ENCODE measurements at places on chromosomes 12 and 14. TPM values are rescaled to one million over a fixed set of nuclear protein-coding genes. Genes with fewer than 3 reads are reported as not detected.

Gene SOS2
- total RNA-seq, result 11.6 TPM

Gene ETFRF1
- total RNA-seq, result 23.1 TPM

Gene NKX2-8
- total RNA-seq, result not detected

Gene MUCL1
- not detected for total RNA-seq

Gene CABP1
- total RNA-seq, result 0.44 TPM

Gene PHETA1
- total RNA-seq, result 10.8 TPM

Gene GPR65
- 0.10 TPM for total RNA-seq

Gene DCP1B
- total RNA-seq, result 14.7 TPM

Gene AP5M1
- 16.1 TPM for total RNA-seq

Gene TEX52
- not detected for total RNA-seq

Gene TSPAN11
- total RNA-seq, result 0.44 TPM

Gene ZNF605
- 14.0 TPM for total RNA-seq

Gene FZD10
- total RNA-seq, result 0.19 TPM

Gene MYRFL
- total RNA-seq, result not detected

Gene CYP46A1
- total RNA-seq, result 0.19 TPM
